ENCODE measurements at places on chromosomes 5 and 9. TPM values are rescaled to one million over a fixed set of nuclear protein-coding genes. Genes with fewer than 3 reads are reported as not detected.

The RAB14 gene
- total RNA-seq = 57.0 TPM

The ZNF454 gene
- total RNA-seq = 6.9 TPM

The ZNF883 gene
- total RNA-seq = 6.5 TPM

The HMCN2 gene
- total RNA-seq = 5.9 TPM

The PCDHGA6 gene
- total RNA-seq = 10.3 TPM

The MSX2 gene
- total RNA-seq = 0.47 TPM

The MTREX gene
- 47.1 TPM for total RNA-seq

The PAEP gene
- not detected for total RNA-seq

The PGM5 gene
- total RNA-seq = 54.2 TPM

The KIF4B gene
- 0.12 TPM for total RNA-seq

The CDC20B gene
- total RNA-seq = 0.29 TPM

The BTNL8 gene
- 0.47 TPM for total RNA-seq
